ENCODE measurements at places on chromosomes 11 and 22.

DNA sequence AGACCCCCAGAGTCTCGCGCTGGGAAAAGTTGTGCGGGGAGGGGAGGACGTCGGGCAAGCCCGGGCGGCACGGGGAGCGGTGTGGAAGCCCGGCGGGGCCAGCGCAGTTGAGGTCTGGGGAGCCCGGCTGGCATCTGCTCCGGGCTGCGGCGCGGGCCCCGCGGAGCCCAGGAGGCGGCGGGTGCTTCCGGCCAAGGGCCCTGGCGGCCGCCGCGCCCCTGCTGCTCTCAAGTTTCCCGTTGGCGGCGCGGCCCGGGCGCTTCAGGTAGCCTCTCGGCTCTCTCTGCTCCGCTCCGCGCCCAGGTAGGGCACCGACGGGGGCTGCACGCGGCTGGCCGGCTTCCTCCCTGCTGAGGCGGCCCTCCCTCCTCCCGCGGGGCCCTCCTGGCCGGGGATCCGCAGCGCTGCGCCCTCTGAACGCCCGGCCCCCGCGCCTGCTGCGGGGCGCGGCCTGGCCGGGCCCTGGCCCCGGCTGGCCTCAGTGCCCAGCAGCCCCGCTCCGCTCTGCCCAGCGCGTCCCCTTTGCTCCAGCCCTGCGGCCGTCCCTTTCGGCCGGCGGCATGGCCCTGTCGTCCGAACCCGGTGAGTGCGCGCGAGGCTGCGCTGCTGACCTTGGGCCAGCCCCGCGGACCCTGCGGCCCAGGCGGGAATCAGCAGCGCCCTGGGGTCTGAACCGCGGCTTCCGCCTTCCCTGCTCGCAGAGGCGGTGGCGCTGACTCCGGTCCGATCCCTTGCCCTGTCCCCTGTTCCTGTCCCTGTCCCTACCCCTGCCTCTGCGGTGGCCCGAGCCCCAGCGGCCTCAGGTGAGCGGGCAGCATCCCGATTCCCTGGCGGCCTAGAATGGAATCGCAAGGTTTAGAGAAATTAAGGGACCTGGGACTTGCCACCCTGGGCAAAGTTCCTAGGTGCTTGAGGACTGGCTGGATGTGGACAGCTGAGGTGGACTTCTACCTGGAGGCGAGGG lies 4.3 kb upstream of the AMPD3 start:
- DNase-seq = no peak

DNA sequence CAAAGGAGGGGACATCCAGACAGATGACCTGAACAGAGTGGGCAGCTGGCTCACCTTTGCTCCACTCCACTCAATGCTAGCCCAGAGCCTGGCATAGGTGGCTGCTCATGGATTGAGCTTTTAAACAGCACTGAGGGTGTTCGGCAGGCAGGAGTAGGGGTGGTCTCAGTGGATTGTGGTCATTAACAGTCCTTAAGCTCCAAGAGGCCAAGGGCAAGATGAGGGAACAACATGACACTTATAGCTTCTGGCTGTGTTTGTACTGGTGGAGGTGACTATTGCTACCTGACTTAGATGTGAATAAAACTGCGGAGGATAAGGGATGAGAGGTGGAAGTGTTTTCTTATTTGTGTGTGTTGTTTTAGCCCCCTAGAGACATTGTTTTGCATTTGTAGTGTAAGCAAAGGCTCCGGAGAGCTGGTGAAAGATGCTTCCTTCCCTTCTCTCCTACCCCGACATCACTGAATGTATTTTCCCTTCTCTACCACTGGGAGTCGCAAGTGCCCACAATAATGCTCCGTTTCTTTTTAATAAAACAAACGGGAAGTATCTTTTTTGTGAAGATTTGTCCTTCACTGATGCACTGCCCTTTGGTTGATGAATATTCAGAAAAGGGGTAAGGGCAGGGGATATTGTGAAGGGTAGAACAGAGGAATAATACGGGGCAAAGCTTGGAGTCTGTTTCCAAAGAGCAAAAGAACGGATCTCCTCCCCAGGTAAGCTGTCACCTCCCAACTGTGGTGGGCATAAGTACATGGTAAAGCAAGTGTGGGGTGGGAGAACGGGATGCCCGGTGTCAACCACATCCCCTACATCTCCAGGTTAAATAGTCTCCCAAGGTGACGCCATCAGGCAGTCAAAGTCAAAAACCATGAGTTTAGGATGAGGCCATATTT lies 27.5 kb upstream of the MTNR1B start:
- DNase-seq = no peak

DNA sequence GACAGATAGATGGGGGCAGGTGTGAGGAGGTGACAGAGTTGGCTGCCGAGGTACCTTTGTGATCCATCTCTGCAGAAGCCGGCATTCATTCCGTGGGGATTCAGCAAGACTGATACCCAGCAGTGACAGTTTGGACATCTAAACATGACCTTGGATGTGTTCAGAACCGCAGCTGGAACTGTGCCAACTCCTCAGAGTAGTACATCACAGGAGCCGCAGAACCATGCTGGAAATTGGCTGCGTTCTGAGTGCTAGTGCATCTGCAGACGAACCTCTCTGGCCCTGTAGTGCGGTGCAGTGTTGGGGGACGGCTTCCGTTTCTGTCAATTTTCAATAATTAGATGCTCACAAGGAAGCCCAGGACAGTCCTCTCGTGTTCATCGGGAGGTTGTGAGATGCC lies 772.1 kb downstream of the NTM start:
- DNase-seq = no peak

- no peak for DNase-seq
Observed at GRCh38 chr22:49368976-49369725, 458.5 kb downstream of the BRD1 start.

DNA sequence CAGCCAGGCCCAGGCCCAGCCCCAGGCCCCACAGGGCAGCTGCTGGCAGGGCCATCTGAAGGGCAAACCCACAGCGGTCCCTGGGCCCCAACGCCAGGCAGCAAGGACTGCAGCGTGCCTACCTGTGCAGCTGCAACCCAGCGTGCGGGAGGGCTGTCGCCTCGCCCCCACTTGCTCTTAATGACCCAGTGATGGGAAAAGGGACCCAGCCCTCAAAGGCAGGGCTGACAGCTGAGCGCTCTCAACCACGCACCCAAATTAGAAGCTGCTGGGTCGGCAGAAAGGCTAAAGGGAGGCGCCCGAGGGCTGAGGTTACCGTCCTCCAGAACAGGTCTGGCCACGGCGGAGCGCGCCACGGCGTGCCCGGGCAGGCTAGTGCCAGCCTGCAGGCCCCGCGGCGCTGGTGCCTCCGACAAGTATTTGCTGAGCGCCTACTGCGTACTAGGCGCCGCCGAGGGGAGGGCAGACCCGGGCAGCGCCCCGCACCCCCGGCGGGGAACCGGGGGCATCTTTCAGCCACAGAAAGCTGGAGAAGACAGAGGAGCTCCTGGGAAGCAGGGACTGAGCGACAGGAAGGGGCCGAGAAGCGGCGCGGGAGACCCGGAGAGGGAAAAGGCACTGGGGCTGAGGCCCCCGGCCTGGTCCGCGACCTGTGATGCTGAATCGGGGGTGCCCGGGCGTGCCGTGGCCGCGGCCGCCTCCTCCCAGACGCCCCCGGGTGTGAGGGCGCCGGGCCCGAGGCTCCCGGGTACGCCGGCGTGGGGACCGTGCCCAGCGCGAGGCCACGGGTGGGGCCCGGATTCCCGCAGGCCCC lies 773 bp downstream of the HRAS start:
- DNase-seq = no peak
